ENCODE measurements at places on chromosomes 7 and 10.

- DNase-seq: no peak
Measured at GRCh38 chr7:146713934-146714333, 597.3 kb downstream of the CNTNAP2 start.

- DNase-seq: no peak
Measured at GRCh38 chr7:25562673-25563182, 334.4 kb upstream of the NPVF start.

GRCh38 chr10:132336919-132337407 lies 5.0 kb downstream of the LRRC27 start:
- DNase-seq: no peak

GRCh38 chr7:79137942-79138341 lies 315.5 kb downstream of the MAGI2 start:
- DNase-seq: no peak

- no peak for DNase-seq
Measured at GRCh38 chr10:15124190-15124589, 27.0 kb downstream of the RPP38 start.

DNA sequence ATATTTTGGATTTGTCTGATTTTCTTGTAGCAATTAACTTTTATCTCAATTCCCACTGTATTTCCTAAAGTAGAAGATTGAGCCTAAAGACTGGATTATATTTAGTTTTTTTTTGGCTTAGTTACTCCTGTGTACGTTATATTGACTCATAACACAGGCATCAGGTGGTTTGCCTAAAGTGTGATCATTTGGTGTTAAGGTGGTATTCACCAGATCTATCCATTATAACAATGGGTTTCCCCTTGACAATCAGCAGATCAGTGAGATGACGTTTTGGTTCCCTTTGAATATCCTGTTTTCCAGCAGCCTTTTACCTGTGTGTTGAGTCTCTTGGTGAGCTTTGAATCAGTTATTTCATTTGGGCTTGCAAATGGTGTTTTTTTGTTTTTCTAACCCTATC lies 18.1 kb downstream of the MAPK8 start:
- DNase-seq: no peak

GRCh38 chr7:27661811-27662489 lies 733 bp downstream of the HIBADH start:
- no peak for DNase-seq

GRCh38 chr10:46558122-46558391 lies 1.6 kb upstream of the GPRIN2 start:
- DNase-seq: no peak
